ENCODE measurements at places on chromosomes 12 and 14.

GRCh38 chr12:105949391-105949790 is 189.4 kb downstream of the NUAK1 start:
- no peaks in the 10 kb centered on the region for H3K36me3 ChIP-seq
- H3K27ac ChIP-seq = no peak overlapping the region
- H3K27me3 ChIP-seq = no peaks in the 10 kb centered on the region

DNA sequence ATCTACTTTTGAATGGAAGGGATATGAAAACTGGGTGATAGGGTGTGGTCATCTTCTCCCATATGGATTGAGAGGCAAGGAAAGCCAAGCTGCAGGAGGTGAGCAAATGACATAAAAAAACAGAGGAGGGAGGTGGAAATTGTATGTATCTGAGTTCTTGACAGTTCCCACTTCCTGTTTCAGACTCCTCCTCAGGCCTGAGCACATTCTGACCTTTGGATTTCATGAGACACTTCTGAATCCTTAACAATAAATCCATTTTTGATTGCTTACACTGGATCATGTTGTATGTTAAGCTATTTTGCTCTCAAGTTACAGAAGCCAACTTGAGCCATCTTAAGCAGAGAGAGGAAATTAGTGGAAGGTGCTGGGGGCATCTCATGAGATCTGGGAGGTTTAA is 11.6 kb upstream of the SRSF5 start:
- DNase-seq = no peak
- no peaks in the 10 kb centered on the region for H3K36me3 ChIP-seq
- H3K27me3 ChIP-seq = no peaks in the 10 kb centered on the region
- peaks cover 10% of the 10 kb centered on the region for H3K4me1 ChIP-seq
- H3K27ac ChIP-seq = no peak overlapping the region

DNA sequence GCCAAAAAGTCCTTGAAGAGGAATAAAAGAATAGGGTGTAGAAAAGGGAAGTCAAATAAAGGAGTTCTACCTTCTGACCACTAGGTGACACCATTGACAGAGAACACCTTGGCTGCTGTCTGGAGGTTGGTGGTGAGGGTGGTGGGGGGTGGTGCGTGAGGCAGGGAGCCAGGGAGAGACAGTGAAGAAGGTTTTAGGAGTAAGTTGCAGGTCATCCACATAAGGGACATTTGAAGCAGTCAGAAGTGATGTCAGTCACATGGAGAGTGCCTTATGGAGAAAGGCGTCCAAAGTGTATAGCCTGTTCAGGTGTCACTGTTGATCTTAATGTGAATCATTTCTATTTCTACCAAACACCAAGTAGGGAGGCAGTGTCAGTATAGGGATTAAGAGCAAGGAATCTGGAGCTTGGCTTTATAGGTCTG is 279.3 kb upstream of the DDHD1 start:
- no peak overlapping the region for H3K4me3 ChIP-seq
- H3K36me3 ChIP-seq = no peaks in the 10 kb centered on the region
- no peaks in the 10 kb centered on the region for H3K27me3 ChIP-seq
- no peaks in the 10 kb centered on the region for H3K4me1 ChIP-seq
- no peak overlapping the region for H3K27ac ChIP-seq
- no peak for DNase-seq

DNA sequence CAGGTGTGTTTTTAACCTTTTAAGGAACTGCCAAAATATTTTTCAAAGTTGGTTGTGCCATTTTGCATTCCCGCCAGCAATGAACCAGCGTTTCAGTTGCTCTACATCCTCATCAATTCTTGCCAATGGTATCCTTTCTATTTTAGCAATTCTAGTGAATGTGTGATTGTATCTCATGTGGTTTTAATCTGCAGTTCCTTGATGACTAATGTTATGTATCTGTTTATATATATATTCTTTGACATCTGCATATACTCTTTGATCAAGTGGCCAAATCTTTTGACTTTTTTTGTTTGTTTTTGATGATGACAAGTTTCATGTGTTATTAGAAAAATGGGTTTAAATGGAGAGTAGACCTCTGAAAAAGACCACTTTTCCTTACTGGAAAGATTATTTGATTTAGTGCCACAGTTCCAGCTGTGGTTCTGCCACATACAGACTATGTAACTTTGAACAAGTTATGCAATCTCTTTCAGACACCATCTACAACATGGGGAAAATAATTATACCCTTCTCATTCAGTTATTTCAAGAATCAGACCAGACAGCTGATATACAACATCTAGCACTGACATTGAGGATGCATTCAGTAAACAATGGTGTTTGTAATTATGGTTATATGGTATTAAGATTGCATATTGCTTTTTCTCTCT is 146.3 kb upstream of the CNOT2 start:
- H3K4me3 ChIP-seq = no peak overlapping the region
- no peak for DNase-seq
- H3K27me3 ChIP-seq = no peaks in the 10 kb centered on the region
- H3K27ac ChIP-seq = no peak overlapping the region
- H3K36me3 ChIP-seq = no peaks in the 10 kb centered on the region

DNA sequence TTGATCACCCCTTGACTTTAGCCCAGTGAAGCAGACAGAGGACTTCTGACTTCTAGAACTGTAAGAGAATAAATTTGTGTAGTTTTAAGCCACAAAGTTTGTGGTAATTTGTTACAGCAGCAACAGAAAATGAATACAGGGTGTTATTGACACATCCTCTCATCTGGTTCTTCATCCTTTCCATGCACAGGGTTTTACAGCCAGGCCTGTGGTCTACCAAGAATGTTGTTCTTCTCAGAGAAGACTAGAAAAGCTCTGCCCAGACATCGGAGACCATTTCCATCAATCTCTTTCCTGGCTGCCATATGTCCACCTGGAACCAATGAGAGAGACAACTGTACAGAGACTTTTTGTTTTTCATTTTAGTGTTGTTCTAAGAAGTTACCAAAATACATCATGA is 308.2 kb upstream of the AMIGO2 start:
- H3K4me3 ChIP-seq = no peak overlapping the region

All from CD4-positive, CD25-positive, alpha-beta regulatory T cell (primary cell).